Astrocyte of the spinal cord (primary cell): ENCODE measurements at places on chromosomes 12 and 14.
A peak's percentile ranks its signal among the peaks of the same experiment; 100 is the strongest.

DNA sequence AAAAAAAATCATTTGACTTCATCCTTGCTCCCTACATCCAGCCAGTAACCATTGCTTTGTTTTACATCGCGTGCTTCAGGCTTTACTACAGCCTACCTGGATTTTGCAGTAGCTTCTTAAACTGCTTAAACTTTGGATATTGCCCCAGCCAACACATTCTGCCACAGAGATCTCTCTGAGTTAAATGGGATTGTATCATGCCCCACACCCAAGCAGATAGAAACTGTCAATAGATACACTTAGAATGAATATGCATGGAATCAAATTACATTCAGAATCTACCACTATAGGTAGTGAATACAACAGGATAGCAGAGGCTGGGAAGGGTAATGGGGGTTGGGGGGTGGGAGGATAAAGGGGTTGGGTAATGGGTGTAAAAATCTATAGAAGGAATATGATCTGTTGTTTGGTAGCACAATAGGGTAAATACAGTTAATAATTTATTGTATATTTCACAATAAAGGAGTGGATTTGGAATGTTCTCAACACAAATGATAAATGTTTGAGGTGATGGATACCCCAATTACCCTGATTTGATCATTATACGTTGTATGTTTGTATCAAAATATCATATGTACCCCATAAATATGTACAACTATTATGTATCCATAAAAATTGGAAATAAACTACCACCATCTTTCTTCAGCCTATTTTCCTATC lies 2.7 kb upstream of the MYRFL start:
- no peak for DNase-seq

DNA sequence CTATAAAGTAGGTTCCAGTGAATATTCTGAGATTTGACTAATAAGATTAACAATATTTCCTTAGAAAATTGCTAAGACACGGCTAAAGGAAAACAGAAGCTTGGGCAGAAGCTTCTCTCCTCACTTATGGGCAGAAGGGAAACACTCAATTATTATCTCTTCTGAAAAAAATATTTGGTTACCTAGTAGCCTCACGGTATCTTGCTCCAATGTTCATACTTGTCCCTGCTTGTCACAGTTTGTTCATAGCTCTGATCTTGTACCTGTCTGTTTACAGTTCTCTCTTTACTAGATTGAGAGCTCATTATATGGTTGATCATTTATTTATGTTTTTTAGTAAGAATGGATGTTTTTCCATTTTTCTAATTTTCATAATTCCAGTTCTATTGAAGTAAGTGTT lies 458.0 kb upstream of the ATP2B1 start:
- no peak for DNase-seq

- no peak for DNase-seq
These were observed 28.0 kb upstream of the PWP1 start for GRCh38 chr12:107657621-107658020.

DNA sequence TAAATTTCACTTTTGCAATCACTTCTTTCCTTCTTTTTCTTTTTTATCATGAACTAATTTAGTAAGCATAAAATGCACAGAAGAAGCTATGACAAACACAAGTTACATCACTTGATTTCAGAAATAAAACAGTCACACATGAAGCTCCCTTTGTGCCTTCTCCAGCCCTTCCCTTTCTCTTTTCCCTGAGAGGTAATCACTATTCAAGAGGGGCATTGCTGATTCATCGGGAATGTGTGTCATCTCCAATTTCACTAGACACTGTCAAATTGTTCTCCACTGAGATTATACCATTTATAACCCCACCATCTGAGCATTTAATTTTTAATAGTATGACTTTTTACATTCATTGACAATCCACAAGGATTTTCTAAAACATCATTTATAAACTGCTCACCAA lies 91.6 kb upstream of the PTPRQ start:
- peak; percentile 14 for DNase-seq

GRCh38 chr14:24086193-24086955 lies 7.7 kb upstream of the PCK2 start:
- DNase-seq: no peak

GRCh38 chr12:20368114-20368650 lies at the start of gene PDE3A:
Gene PDE3A (plus strand): TSS chr12:20368537. CDS start chr12:20369285, 748 bp downstream.
- peak; percentile 91 for DNase-seq

- DNase-seq: no peak
These were observed 142.3 kb upstream of the TBX3 start for GRCh38 chr12:114826244-114826643.

DNA sequence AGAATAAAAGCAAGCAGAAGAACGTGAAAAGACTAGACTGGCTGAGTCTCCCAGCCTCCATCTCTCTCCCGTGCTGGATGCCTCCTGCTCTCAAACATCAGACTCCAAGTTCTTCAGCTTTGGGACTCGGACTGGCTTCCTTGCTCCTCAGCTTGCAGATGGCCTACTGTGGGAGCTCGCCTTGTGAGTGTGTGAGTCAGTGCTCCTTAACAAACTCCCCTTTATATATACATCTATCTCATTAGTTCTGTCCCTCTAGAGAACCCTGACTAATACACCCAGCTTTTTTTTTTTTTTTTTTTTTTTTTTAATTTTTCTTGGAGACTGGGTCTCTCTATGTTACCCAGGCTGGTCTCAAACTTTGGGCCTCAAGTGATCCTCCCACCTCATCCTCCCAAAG lies 46.9 kb downstream of the ACTN1 start:
- DNase-seq: peak; percentile 57

GRCh38 chr14:63991833-63992232 lies 139.0 kb downstream of the SYNE2 start:
- DNase-seq: no peak

DNA sequence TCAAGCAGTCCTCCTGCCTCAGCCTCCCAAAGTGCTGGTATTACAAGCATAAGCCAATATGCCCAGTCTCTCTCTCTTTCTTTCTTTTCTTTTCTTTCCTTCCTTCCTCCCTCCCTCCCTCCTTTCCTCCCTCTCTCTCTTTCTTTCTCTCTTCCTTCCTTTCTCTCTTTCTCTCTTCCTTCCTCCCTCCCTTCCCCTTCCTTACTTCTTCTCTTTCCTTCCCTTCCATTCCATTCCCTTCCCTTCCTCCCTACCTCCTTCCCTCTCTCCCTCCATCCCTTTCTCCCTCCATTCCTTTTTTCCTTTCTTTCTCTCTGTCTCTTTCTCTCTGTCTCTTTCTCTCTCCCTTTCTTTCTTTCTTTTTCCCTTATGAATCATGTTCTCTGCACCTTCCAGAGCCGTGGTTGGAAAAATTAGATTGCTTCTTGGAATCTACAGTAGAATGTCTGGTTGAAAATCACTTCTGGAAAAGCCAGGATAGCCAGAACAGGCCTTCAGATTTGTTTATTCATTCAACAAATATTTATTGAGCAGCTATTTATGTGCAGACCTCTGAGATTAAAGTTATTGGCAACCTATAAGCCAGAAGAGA lies 68.4 kb upstream of the ARHGAP5 start:
- no peak for DNase-seq

DNA sequence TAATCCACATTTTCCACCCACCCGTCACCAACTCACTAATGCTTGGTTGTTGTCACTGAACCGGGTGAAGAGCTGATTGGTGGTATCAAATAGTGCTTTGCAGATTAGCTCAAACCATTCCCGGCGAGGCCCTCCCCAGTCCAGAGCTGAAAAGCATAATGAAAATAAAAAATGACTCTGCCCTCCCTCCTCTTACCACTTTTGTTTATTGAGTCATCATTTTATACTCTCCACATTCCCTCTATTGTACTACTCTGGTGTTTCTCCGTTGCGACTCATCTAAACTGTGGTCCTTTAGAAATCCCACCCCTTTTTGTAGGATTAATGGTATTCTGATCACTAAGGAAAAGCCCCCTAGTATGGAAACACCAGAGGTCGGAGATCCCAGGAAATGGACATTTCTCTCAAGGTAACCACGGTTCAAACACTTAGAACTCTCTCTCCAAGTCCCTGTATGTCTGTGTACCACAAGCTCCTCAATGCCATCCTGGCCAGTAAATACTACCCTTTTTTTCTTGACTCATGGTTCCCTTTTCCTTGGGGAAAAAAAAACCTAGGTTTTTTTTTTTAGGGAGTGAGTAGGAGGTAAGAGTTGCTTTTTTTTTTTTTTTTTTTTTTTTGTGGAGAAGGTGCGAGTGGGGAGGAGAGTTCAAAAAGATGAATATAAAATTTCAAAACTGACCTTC lies 42.0 kb downstream of the AREL1 start:
- DNase-seq: peak; percentile 63

DNA sequence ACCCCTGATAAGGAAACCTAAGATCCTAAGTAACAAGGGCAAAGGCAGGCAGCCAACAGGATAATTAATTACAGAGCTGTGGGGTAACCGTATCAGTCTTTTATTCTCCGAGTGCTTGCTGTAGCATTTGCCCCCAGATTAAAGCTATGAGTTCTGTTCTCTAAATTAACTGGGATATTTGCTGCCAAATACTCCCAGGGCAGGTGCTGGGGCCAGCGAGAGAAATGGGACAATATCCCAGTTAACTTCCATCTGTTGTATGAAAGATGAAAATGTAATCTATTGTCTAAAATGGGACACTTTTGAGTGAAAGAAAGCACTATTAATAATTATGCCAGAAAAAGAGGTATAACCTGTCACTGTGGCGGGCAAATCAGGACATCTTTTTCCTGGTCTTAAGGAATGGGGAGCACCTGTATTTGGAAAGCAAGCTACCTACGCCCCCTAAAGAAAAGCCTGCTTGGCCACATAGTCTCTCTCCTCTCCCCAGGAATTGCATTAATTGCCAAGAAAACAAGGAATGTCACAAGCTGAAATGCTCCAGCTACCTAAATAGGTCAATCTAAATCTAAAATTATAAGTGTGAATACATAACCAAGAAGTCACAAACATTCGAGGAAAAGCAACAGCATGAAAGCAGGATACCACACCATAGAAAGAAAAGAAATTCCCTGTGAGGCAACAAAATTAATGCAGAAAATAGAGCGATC lies 26.7 kb upstream of the CFAP54 start:
- DNase-seq: no peak
